ENCODE measurements at places on chromosomes 11 and 22.

DNA sequence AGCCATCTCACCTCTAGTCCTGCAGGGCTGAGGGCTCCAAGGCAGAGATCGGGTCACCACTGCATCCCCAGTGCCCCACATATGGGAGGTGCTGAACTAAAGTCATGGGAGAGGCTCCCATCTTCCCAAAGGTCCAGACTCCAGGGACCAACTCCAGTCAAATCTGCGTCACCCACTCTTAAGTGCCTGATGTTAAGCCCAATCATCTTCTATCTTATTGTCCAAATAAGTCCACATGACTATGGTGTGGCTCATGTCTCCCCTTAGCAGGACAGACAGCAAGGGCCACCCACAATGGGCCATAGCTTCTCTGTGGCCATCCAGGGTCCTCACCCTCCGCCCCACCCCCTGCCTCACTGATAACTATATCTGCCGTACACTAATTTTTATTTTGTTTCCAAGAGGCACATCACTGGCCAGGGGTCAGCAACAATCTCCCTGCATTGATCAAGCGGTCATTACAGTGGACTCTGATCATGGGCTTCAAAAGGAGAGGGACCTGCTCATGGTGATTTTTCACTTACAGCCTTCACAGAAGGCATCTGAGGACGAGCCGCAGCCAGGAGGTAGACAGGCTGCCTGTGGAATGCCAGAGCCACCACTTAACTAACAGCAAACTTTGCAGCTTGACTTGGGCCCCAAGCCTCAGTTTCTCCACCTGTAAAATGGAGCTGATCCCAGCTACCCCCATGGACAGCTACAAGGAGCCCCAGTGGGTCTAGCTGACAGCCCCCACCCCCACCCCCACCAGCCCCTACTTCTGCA lies 23.3 kb downstream of the MYH9 start:
- no peak for DNase-seq

DNA sequence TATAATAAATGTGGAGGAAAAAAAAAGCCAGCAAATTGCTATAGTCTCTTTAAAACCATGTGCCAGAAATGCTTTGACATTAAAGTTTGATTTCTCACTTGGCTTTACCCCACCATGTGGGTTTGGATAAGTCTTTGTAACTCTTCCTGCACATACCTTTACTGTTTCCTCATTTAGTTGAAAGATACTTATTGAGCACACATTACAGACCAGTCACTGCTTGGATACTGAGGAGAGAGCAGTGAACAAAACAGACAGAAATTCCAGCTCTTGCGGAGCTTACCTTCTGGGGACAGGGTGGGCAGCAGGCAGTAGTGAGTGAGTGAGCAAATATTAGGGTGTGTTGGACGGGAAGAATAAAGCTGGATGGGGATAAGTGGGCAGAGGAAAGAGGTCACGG lies 13.7 kb downstream of the PACS1 start:
- DNase-seq: no peak

- peak; percentile 37 for DNase-seq
Measured at GRCh38 chr11:57513911-57514537, 1.5 kb downstream of the SLC43A1 start.

GRCh38 chr11:69476509-69476961 lies 4.9 kb upstream of the LINC01488 start:
- DNase-seq: no peak

GRCh38 chr11:114746013-114746412 lies 67.7 kb downstream of the NXPE2 start:
- no peak for DNase-seq

DNA sequence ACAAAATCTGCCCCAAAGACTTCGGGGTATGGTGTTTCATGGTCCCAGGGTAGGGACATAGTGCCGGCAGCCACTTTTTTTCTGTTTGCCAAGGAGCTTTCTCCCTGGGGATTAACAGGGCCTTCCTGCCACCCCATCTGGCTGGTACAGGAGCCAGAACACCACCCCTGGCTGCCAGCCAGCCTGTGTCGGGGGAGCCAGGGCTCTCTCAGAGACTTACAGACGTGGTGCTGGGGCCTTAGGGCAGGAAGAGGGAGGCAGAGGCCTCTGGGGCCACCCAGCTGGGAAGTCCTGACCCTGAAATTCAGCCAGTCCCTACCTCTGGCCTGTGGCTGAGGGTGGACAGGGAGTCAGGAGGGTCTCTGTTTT lies 52.4 kb upstream of the CDON start:
- no peak for DNase-seq

- DNase-seq: no peak
Measured at GRCh38 chr22:27008454-27008853, 351.1 kb downstream of the MIAT start.

GRCh38 chr11:121449123-121449522 lies 3.0 kb upstream of the SORL1 start:
- DNase-seq: no peak

DNA sequence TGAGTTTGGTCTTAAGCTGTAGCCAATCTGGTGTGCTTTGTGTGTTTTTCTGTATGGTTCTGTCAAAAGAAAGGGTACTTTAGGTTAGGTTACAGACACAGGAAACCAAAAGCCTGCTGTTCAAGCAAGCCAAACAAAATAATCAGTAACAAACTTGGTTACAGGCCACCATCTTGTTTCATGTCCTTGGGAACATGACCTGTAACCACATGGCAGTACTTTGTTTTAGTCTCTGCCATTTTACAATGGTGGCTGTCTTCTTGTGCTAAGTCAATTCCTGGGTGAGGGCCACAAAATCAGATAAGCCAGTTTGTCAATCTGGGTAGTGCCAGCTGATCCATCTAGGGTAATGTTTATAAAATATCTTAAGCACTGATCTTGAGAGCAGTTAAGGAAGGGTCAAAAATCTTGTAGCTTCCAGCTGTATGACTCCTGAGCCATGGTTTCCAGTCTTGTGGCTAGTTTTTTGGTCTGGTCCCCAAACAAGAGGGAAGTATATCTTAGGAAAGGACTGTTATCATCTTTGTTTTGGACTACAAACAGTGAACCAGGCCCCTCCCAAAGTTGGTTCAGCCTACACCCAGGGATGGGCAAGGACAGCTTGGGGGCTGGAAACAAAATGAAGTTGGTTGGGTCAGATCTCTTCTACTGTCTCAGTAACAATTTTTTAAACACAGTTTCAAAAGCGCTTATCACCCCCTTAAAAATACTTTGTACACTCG lies 90.0 kb downstream of the IGLL5 start:
- no peak for DNase-seq

- no peak for DNase-seq
Measured at GRCh38 chr11:44047931-44048431, at the start of gene ACCSL. ACCSL (plus strand) TSS chr11:44047981; CDS start chr11:44048037, 56 bp downstream.

- no peak for DNase-seq
Measured at GRCh38 chr11:119942583-119943297, 195.2 kb downstream of the TRIM29 start.

- DNase-seq: no peak
Measured at GRCh38 chr11:86869531-86869930, 69.2 kb downstream of the PRSS23 start.

All from activated CD4-positive, alpha-beta T cell treated with anti-CD3 and anti-CD28 coated beads, Interleukin-2, amount 50 U/mL, for 16 hours (primary cell).